ENCODE measurements at places on chromosomes 11 and 22. TPM values are rescaled to one million over a fixed set of nuclear protein-coding genes. Genes with fewer than 3 reads are reported as not detected.

Gene DGAT2
- total RNA-seq: 3.0 TPM

DNA sequence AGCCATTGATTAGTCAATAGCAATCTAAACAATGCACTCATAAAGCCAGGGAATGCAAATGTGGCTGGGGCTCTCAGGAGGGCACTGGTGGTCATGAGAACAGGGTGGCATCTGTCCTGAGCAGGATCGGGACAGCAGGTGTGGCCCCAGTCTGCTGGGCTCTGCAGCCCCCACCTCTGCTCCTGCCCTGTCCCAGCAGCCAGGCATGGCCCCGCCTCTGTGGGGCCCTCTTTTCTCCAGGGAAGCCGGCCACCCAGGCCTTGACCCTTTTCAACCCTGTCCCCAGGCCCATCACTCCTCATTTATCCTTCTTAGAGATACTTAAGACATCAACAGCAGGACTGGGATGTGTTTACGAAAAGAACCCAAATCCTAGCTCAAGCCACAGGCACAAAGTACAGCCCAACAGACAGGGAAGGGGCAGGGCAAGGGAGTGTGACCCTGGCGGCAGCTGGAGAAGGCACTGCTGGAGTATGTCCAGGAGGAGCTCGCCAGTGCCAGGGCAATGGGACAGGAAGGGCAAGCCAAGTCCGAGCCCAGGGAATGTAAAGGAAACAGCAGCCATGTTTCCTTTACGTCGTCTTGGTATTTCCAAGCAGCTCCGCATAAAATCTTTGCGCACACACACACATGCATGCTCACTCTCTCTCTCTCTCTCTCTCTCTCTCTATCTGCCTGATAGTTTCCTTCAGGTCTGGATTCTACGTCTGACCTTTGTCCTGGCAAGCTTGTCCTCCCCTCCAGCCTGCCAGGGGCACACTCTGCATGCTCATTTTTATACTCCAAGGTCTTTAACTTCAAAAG is 59.9 kb downstream of the DGCR2 start:
- DNase-seq: no peak
- H3K4me1 ChIP-seq: peaks cover 2% of the 10 kb centered on the region
- H3K27ac ChIP-seq: no peak overlapping the region
- H3K36me3 ChIP-seq: peaks cover 38% of the 10 kb centered on the region
- H3K27me3 ChIP-seq: no peaks in the 10 kb centered on the region

Gene SUN2
- total RNA-seq: 123 TPM

DNA sequence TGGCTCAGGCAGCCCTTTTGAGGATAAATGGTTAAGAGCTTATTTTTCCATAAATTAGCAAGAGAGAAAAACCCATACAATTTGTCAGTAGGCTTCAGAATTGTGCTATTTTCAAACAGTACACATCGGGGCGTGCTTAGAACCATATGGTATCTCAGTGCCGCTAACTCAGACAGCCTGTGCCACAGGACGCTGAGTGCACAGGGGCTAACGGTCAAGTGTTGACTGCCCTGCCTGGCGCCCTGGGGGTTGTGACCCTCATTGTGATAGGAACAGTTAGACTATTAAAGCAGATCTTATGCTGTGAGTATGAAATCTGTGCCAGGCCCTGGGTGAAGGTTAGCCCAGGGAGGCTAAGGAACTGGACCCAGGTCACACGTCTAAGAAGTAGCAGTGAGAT is 1519.7 kb downstream of the BRD1 start:
- H3K27me3 ChIP-seq: no peaks in the 10 kb centered on the region
- H3K36me3 ChIP-seq: no peaks in the 10 kb centered on the region
- no peak overlapping the region for H3K27ac ChIP-seq
- H3K4me1 ChIP-seq: no peaks in the 10 kb centered on the region
- H3K4me3 ChIP-seq: no peak overlapping the region
- no peak for DNase-seq

DNA sequence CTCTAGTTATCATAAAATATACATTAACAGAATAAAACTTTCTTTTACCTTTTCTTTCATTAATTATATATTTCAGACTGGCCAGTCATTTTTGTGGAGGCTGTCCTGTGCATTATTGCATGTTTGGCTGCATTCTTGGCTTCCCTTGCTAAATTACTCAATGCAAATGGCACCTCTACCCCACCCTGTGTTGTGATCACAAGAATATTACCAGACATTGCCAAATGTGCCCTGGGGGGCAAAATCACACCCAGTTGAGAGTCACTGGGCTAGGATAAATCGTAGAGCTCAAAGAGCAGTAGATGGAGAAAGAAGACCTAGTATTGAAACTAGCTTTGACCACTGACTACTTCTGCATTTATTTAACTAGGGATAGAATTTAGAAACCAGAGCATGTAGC is 1257.8 kb upstream of the TENM4 start:
- no peaks in the 10 kb centered on the region for H3K36me3 ChIP-seq
- no peaks in the 10 kb centered on the region for H3K4me1 ChIP-seq
- H3K27me3 ChIP-seq: no peaks in the 10 kb centered on the region
- no peak overlapping the region for H3K27ac ChIP-seq
- no peak overlapping the region for H3K4me3 ChIP-seq

DNA sequence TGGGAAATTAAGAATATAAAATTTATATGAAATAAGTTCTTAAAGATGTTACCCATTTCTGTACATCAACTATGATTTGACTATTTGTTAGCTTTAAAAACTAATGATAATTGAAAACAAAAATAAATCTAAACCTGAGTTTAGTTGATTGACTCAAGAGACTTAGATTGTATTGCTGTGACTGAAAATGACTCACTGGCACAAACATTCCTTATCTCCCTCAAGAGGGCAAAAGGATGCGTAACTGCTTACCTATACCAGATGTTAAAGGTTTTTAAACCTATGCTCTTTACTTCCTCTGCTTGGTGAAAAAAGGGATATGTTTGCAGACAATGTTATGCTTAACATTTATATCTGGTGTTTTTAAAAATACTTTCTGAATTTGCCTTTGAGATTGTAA is 30.3 kb downstream of the ATM start:
- peaks cover 70% of the 10 kb centered on the region for H3K36me3 ChIP-seq
- H3K4me1 ChIP-seq: peaks cover 9% of the 10 kb centered on the region
- H3K27ac ChIP-seq: no peak overlapping the region
- no peaks in the 10 kb centered on the region for H3K27me3 ChIP-seq
- H3K4me3 ChIP-seq: no peak overlapping the region
- no peak for DNase-seq
